ENCODE measurements at places on chromosomes 12 and 14. TPM values are rescaled to one million over a fixed set of nuclear protein-coding genes. Genes with fewer than 3 reads are reported as not detected.
A peak's percentile ranks its signal among the peaks of the same experiment; 100 is the strongest.

LUM gene
- polyA plus RNA-seq = 31.5 TPM

DNA sequence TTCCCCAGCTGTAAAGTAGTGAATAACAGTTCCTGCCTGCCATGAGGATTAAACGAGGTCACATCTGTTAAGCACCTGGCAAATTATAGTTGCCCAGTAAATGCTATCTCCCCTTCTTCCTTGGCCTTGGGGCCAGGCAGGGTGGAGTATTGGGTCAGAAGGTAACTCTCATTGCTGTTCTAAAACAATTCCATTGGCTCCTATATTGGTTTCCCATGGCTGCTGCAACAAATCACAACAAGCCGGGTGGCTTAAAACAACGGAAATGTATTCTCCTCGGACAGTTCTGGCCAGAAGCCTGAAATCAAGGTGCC is 31.9 kb downstream of the MMAB start:
- no peak for DNase-seq

GRCh38 chr14:91154851-91155625 is 41.2 kb downstream of the DGLUCY start:
- DNase-seq = peak; percentile 62

GRCh38 chr14:95337041-95337595 is 17.4 kb upstream of the CLMN start:
- DNase-seq = no peak

DNA sequence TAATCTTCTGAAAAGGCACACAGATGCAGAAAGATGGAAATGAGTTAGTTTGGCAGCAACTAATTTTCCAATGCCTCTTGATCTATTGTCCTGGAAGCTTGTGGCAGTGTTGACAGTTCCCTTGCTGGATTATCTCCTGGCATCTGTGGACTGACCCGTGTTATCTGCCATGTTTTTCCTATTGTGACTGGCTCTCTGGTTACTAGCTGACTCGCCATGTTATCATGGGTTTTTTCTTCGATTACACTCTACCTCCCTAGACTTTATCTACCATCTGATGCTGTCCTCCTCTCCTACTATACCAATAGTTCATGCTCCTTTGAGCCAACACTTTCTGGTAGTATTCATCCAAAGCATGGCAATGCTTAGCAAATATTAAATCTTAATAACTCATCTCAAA is 63.3 kb upstream of the FLRT2 start:
- no peak for DNase-seq

IL31 gene
- polyA plus RNA-seq = not detected

SLC8A3 gene
- 0.62 TPM for polyA plus RNA-seq

DNA sequence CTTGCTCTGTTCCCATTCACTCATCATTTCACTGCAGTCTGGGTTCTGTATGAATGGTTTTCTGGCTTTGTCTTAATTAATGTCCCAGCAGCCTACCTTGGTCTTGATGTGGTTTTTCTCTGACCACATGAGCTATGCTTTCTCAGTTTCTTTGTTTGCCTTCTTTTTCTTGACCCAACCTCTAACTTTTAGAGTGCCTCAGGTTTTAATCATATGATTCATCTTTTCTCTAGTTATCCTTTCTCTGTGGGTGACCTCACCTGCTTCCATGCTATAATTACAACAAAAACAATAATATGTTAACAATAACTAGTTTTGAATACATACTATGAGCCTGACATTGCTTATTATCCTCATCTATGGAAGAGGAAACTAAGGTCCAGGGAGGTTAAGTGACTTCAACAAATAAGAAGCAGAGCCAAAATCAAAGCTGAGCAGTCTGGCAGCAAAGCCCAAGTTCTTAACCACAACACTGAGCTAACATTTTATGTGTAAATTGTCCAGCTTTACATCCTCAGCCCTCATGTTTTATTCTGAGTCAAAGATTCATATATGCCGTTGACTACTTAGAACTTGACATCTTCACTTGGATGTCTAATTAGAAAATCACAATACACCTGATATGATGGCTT is 4.7 kb upstream of the EPYC start:
- peak; percentile 4 for DNase-seq

CDK2 gene
- polyA plus RNA-seq = 69.2 TPM

DNA sequence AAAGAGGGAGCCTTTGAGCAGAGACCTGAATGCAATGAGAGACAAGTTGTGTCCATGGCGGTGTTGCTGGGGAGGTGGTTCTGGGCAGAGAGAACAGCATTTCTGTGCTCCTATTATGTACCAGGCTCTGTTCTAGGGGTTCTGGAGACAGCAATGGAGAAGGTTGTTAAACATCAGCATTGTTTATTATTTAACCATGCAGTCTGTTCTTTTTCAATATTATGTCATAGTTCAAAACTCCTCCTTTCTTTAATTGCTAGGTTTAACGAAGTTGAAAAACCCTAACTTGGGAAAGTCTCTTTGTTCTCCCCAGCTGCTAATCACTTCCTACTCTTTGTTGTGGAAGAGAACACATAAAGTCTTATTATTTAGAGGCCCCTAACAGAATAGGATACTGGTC is 279.3 kb downstream of the RAD51B start:
- no peak for DNase-seq

LIN7A gene
- polyA plus RNA-seq = 21.8 TPM

DNA sequence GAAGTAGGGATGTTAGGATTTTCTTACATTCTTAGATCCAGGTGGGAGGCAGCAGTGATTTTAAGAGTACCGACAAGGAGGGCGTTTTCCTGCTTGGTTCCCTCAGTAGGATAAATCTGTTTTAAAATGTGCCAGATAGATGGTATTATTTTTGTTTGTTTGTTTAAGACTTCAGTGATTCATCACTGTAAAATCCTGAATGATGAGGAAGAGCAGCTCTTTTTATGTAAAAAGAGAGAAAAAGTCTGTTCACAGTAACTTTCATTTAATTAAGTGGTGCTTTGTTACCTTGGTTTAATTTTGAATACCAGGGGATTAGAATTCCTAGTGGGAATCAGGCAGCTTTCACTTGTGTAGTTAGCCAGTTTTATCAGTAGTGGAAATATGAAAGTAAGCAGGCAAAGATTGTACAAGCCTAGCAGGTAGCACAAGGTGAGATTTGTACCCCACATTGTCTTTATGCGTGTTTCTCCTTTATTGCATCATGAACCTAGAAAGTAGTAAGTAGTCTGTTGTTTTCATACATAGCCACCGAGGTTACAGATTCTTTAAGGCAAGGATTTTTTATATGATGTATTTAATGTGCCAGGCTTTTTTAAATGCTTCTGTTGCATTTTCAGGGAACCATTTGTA is 349.6 kb downstream of the CCDC91 start:
- no peak for DNase-seq

NGB gene
- polyA plus RNA-seq = not detected

DNA sequence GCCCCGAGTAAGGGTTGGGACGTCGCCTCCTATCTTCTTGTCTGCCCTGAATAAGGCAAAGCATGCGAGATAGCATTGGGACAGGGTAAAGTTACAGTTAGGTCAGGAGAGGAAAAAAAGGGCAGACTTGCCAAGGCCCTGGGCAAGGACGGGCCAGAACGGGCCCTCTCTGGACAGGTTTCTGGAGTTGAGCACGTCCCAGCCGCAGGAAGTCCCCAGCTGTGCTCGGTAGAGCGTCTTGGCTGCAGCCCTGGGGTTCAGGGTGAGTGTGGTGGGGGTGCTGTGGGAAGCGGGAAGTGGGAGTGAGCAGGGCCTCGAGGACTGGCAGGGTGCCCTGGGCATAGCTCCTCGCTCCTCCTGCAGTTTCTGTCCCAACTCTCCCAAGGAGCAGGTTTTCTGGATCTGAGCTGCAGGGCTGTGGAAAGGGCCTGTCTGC is 5.4 kb downstream of the RPS6KL1 start:
- no peak for DNase-seq

DEPDC4 gene
- polyA plus RNA-seq = 7.2 TPM

PLEKHD1 gene
- 5.4 TPM for polyA plus RNA-seq

DNA sequence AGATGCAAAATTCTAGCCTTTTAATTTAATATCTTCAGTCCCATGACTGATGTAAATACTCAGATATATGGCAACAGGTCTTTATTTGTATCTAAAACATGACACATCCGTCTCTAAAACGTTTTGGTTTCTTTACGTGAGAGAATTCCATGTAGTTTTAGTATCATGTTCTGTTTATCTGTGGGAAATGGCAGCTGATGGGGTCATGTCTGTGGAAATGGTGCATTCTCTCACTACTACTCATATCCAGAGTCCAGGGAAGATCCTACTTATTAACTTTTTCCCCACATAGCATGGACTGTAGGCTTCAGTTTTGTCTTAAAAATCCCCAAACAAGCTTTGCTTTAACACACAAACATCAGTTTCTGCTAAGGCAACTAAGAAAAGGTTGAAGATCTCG is 53.8 kb downstream of the SPTLC2 start:
- DNase-seq = no peak

DNA sequence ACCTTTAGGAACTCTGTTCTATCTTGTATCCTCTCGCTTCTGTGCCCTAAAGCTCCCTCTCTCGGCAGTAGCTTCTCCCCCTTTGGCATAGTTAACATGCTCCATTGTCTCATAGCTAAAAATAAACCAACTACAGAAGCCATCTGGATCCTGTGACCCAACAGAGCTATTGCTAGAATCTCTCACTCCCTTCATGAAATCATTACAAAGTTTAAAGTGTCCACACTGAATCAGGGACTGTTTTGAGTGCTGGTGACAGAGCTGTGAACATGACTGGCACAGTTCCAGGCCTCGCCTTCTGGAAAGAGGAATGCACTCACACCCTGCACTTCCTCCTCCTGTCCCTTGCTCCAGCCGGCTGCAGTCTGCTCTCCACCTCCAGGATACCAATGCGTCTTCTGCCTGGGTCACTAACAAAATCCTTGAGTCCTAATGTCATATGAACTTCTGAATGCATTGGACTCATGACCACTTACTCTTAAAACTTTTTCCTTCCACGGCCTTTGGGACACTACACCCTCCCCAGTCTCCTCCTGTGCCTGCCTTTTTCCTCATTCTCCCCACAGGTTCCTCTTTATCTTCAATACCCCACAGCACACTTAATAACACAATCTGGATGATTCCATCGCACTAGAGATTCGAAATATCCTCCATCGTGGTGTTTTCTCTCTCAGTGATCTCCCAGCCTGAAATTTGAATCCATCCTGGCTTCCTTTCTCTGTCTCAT is 13.2 kb downstream of the PLBD1 start:
- DNase-seq = peak; percentile 67

DNA sequence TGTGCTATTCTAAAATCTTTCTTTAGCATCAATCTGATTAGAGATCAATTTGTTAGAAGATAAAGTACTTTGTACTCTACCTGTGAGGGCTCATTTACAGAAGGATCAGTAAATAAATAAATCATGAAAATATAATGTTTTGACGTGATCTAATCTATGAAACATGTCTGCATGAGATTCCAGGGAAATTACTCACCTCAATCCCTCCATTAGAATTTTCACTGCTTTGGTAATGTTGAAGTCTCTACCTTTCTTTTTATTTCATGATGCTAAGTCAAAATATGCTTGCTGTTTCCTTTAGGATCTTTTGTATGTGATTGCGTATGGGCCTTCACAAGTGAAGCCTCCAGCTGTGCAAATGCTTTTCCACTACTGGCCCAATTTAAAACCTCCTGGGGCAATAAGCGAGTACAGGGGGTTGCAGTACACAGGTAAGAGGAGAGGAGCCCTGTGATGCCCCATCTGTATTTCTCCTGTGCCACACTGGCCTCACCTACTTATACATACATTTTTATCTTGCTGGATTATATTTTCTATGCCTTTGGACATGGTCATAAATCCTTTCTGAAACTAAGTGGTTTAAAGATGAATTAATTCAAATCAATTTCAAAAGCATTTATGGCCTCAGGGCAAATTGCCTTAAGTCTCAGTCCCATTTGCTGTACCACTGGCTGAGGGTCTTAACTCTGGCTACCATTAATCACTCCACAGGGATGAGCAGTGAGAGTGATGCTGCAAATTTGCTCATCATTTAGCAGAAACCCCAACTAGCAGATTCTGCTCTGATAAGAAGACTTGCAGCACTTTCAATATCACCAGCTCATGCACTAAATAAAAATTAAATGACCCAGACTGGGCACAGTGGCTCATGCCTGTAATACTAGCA is 66.4 kb downstream of the UNC79 start:
- no peak for DNase-seq

DNA sequence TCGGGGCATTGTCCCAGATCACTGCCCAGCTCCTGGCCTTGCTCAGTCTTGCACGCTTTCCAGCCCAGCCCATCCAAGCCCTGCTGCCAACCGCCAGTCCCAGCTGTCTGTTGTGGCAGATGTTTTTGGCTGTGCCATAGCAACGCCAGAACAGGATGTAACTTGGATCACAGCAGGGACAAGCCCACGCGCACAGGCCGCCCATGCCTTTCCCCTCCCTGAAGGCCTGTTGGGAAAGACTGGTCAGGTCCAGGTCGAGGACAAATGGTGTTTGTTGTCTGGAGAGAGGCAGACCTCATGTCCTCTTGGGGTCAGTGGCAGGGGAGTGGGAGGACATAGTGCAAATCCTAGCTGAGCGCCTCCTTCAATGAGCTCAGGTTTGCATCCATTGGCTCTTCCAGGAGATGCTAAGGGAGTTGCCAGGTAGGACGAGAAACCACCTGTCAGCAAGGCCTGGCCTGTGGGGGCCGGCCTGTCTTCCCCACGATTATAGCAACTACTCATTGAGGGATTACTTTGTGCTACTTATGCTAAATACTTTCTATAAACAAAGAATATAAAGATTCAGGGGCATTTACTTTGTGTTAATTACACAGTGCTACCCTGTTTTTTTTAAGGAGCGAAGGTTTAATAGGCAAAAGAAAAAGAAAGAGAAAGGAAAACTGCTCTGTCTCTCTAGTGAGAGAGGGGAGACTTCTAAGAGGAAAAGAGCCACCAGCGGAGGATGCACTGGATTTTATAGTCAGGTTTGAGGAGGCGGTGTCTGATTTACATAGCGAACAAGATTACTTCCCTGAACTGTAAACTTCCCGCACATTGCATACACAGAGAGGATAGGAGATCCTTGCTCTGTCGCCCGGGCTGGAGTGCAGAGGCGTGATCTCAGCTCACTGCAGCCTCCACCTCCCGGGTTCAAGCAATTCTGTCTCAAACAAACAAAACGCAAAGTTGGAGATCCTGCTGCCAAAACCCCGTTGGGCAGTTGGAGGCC is 42.8 kb upstream of the CORO1C start:
- peak; percentile 66 for DNase-seq

TMTC3 gene
- 28.3 TPM for polyA plus RNA-seq

DNA sequence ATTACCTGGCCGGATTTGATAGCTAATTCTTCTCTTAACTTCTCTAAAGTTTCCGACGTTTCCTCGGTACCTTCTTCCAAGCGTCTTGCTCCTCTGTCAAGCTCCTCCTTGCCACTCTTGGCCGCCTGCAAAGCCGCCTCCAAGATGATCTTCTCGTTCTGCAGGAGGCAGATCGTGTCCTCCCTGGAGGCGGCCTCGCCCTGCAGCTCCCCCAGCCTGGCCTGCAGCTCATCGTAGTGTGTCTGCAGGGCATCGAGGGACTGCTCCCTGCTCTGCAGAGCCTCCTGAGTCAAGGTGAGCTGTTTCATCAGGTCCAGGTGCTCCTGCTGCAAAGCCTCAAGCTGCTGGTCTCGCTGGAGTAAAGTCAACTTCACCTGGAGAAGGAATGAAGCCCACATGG is 32.8 kb downstream of the GOLGA3 start:
- no peak for DNase-seq

DNA sequence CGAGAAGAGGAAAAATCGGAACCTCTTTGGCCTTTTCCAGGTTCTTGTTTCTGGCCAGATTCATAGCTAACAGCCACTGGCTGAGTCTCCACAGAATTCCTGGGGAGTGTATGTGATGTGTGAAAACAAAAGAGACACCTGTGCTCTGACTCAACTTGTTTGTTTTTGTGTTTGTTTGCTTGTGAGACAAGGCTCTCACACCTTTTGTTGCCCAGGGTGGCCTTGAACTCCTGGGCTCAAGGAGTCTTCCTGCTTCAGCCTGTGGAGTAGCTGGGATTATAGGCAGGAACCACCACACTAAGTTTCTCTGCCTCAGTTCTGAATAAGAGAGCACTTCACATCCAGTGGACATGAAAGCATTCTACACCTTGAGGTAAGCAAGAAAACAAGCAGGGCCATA is 22.7 kb downstream of the MFAP5 start:
- no peak for DNase-seq

FOXG1 gene
- 0.03 TPM for polyA plus RNA-seq

Data from left kidney (tissue), 8 donors.